ENCODE measurements at places on chromosomes 5 and 9. TPM values are rescaled to one million over a fixed set of nuclear protein-coding genes. Genes with fewer than 3 reads are reported as not detected.

The OR13F1 gene
- not detected for total RNA-seq

The PCDHGA10 gene
- 2.1 TPM for total RNA-seq

The CNTLN gene
- 6.6 TPM for total RNA-seq

The IFNA13 gene
- not detected for total RNA-seq

The OR1N1 gene
- not detected for total RNA-seq

The GLDC gene
- 4.3 TPM for total RNA-seq

The PCDHGC5 gene
- 0.32 TPM for total RNA-seq
